ENCODE measurements at places on chromosomes 4 and X.

DNA sequence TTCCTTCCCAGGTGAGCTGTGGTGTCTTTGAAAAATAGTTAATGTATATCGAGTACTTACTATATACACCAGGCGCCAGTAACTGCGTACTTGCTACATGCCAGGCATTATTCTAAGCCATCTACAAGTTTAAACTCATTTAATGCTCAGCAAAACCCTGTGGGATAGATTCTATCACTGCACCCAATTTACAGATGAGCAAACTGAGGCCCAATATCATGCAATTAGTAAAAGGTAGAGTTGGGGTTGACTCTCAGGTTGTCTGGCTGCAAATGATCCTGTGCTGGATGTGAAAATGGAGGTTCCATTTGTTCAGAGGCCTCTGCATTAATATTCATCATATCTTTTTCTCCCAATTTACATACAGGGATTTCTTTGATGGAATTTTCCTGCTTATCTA is 17.6 kb downstream of the NKX3-2 start:
- no peak for DNase-seq

- no peak for DNase-seq
Measured at GRCh38 chrX:133325422-133325821, 89.9 kb downstream of the GPC4 start.

- no peak for DNase-seq
Measured at GRCh38 chr4:140943486-140944198, 187.5 kb upstream of the TBC1D9 start.

DNA sequence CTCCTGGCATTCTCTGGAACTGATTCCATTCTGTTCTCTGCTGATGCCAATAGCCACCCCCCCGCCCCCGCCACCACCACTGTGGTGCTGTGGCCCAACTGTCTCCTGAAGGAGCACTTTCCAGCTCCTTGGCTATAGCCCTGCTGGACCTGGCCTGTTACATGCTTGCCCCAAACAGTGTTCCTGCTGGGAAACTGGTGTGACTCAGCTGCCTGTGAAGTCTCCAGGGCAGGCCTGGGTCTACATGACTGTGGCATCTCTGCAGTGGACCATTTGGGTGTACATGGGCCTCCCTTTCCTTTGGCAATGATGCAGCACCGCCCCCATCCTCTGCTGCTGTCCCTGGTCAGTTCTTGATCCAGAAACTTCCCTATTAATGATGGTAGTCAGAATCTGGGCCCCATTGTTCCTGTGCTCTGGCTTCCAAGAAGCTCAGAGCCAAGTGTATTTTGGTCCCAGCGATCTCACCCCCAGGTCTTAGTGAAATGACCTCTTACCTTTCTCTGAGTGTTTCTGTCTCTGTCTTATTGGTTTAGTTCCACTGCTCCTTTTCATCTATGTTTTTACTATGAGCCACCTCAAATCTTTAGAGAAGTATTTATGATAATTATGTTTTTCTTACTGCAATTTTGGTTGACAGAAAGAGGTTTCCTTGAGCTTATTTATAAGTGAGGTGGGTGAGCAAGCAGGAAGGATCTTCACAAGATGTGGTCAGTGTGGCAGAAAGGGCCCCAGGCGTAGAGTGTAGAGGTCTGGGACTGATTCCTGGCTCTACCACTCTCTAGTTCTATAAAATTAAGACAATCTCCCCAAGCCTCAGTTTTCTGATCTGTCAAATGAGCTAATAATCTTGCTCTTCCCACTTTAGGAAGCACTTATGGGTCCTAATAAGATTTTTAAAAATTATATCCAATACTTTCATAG is 210.7 kb upstream of the EOLA2 start:
- peak; percentile 15 for DNase-seq

GRCh38 chr4:46927201-46927600 is 18.2 kb upstream of the COX7B2 start:
- no peak for DNase-seq

DNA sequence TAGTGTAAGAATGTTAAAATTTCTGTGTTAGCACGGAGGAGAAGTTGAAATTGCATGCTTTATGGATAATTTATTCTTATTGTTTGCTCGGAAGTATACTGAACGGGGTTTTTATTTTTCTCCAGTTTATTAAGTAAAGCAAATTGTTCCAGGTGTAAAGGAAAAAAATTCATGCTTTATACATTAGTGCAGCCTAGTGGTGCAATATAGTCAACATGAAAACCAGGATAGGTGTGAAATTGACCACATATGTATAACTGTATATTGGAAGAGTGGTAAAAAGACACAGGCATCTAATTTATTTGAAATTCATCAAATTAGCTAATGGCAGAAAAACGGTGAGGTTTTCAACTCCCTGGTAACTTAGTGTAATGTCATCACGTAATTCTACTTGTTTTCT is 959 bp downstream of the BRS3 start:
- DNase-seq: no peak

- no peak for DNase-seq
Measured at GRCh38 chr4:181319629-181320028, 923.6 kb upstream of the TENM3 start.

DNA sequence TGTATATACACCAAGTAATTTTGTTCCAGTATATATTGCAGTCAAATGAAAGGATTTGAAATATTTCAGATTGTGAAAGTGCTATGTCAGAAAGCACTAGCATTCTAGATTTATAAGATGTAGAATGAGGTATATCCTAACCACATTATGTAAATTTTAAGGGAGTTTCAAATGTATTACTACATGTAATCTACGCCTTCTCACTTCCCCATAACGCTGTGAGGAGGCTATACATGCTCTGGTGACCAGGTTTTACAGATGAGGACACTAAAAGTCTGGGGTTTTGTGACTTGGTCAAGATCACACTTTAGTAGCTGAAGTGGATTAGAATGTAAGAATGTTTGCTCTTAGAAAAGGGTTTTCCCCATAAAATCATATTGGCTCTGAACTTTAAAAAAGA is 8.1 kb downstream of the ENPEP start:
- DNase-seq: no peak

GRCh38 chr4:26978387-26979053 is 117.9 kb downstream of the STIM2 start:
- no peak for DNase-seq

DNA sequence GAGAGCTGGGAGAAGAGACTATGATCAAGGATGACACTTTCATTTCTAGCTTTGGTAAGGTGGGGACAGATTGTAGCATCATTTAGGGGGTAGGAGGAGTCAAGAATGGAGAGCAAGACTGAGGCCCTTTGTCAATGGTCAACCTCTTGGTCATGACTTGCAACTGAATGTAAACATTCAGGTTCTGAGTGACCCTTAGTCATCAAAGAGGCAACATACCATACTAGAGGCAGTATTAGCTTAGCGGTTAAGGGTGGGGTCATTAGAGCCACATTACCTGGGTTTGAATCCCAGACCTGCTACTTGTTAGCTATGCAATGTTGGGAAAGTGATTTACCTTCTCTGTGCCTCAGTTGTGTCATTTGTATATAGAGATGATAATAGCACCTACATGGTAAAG is 76.5 kb downstream of the MED28 start:
- DNase-seq: peak; percentile 80

DNA sequence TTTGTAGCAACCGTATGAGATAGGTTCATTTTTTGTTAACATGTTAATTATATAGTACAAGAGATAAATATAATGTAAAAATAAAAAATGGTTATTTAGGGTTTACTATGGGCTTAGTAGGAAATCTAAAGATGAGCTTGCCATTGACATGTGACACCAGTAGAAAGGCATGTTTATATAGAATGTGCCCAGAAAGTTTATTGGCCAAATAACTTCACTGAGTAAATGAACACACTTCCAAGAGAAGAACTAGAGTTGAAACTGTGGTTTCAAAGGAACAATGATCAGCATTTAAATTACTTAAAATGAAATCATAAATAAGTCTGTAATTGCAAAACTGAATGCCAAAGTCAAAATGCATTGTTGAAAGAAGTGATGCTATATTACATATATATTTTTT is 503.3 kb downstream of the STPG2 start:
- no peak for DNase-seq

DNA sequence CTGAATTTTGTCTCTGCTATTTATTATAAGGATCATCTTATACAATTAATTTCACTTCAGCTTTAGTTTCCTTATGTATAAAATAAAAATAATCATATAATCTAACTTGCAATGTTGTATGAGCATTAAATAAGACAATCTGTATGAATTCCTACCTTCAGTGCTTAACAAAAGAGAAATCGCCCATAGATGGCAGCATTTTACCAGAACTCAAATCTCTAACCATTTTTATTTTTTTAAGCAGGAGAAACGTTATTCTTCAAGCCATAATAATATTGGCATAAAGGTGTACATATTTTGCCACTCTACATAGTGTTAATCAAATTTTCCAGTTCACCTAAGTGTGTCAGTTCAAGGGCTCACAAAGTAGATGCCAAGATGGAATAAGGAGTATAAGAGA is 78.8 kb downstream of the TMEM47 start:
- peak; percentile 10 for DNase-seq

DNA sequence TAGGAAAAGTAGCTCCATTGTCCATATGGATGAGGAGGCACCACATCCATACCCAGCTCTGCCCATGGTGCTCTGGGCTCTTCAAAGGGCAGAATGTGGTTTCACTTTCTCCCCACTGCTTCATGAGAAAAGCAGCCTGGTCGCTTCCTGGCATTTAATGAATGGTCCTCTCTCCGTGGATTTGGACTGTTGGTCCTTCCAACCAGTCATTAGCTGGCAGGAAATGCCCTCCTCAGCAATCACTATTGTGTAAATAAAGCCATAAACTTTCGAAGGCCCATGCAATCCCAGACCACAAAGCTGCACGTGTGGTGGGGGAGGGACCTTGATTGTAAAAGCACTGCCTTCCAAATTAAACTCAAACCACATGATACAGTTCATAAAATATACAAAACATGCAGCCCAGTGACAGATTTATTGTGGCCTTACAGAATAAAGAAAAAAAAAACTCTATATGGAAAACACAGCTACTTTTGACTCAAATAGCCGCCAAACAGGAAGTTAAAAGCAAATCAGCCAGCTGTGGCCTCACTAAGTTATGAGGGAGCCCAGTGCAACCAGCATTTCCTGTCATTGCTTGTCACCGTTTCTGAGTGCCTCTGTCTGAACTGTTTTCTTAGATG is 8.1 kb downstream of the MBNL3 start:
- peak; percentile 70 for DNase-seq

DNA sequence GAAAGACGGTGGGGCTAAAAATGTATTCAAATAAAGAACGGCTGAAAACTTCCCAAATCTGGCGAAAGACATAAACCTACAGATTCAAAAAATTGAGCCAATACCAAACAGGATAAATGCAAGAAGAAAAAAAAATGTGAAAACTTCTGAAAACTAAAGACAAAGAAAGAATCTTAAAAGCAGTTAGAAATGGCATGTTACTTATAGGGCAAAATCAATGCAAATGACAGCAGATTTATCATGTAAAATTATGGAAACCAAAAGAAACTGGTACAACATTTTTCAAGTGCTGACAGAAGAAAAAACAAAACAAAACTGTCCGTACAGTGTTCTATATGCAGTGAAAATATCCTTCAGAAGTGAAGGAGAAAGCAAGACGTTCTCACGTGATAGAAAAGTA is 239.0 kb downstream of the PDGFC start:
- DNase-seq: peak; percentile 23

DNA sequence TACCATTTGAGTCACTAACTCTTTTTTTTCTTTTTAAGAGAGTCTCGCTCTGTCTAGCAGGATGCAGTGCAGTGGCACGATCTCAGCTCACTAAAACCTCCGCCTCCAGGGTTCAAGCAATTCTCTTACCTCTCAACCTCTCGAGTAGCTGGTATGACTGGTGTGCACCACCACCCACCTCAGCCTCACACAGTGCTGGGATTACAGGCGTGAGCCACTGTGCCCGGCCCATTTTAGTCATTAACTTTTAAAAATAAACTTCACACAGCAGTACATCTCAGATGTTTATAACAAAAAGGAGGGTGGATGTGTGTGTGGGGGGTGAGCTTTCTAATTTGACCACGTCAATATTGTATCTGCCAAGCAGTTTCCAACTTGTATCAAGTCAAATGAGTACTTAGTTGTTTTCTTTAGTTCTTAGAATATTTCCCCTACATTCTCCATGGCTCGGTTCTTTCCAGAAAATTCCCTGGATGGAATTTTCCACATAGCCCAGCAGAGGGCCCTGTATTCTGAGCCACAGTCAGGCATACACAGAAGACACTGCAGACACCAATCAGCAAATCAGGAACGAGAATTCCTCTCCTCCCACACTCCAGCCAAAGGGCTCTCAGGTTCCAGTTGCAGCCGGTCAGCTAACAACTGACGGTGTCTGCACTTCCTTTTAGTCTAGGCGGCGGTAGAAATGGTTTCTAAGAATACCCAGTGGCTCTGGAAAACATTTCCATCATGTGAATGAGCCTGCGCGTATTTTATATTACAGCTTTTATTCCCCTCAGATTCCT is 20.1 kb upstream of the ARAF start:
- peak; percentile 88 for DNase-seq

DNA sequence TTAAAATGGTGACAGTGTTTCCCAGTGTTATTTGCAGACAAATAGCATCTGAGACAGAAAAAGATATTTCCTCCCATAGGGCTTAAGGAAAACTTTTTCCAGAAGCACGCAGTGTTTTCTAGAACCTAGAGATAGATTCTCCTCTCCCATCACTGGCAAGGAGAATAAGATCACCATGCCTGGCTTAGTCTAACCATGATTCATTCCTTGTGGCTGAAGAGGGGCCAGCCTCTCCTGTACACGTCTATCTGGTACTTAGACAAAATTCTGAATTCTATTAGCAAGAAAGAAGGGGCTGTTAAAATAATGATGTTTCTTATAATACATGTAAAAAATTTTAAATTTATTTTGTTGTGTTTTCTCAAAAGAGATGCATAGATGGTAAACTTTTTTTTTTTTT is 296.1 kb upstream of the LDB2 start:
- DNase-seq: no peak

DNA sequence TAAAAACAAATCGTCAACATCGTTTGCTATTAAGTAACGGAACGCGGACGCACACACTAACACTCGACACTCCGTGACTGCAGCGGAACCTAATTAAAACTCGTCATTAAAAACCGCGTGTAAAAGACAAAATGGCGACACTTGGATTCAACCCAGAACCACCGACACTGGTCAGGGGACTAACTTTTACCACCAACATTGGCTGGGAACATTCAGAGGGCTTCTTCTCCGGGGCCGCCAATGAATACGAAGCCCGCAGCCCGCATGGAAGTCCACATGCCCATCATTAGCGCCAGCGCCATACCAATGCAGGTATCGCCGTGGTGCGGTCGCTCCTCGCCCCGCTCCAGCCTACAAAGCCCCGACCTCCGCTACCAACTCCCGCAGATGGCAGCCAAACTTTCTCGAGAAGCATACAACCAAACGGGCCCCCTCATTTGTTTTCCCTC is 498 bp downstream of the RBMX start:
- DNase-seq: peak; percentile 15

- DNase-seq: no peak
Measured at GRCh38 chr4:20432088-20432487, 180.4 kb downstream of the SLIT2 start.

GRCh38 chr4:145920205-145920604 is 18.4 kb downstream of the ZNF827 start:
- peak; percentile 90 for DNase-seq

- no peak for DNase-seq
Measured at GRCh38 chr4:52366621-52367020, 292.5 kb downstream of the USP46 start.

Measured in HT1080 (cell line).